NCI-H2029 treated with DMSO at 0.1 percent for 48 hours (cell line): ENCODE measurements at places on chromosomes 12 and 14.
A peak's percentile ranks its signal among the peaks of the same experiment; 100 is the strongest.

DNA sequence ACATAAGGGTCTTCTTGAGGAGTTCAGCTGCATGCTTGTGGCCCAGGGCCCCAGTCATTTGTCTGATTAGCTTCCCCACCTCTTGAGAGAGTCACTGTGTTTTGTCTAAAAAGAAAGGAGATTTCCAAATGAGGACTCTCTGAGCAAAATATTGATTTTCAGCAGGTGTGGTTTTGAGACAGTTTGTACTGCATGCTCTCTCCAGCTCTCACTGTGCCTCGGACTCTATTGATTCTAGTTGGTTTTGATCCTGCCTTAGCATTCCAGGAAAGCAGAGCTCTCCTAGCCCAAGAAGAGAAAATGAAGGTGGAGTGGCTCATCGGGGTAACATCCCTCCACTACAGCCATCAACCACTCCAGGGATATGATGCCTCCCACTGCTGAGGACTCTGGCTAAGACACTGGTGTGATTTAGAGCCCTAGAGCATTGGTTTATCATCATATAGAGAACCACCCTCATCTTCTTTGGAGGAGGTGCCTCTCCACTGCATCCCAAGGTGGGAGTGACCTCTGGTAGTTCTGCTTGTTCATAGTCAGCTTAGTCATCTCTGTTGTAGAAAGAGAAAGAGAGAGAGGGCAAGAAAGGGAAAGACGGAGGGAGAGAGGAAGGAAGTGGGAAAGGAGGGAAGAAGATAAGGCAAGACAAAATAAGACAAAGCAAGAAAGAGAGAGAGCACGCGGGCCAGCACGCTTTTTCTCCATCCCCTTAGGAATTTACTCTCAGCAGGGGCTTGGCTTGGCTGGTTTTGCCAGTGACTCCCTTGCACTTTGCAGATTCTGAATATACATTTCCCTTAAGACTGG, 365.6 kb downstream of the DPF3 start:
- no peak for DNase-seq

- DNase-seq = no peak
Measured at GRCh38 chr12:121217063-121217462, 7.1 kb downstream of the P2RX4 start.

GRCh38 chr12:128583453-128583852, 240.3 kb downstream of the SLC15A4 start:
- no peak for DNase-seq

DNA sequence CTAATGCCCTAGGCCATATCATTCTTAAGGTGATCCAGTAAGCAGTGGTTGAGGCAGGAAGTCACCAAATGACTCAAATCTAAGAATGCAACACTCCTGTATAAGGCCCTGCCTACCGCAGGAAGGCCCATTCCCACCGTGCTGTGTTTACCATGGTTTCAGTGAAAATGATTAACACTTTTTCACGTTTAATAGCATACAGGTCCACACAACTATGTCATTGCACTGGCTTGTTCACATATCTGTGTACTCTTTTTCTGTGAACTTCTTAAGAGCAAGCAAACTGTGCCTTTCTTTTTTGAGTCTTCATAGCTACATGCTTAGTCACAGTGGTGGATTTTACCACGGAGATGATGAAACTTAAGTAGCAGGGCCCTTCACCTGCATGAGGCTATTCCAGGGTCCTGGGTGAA, 214.9 kb downstream of the CNTN1 start:
- no peak for DNase-seq

DNA sequence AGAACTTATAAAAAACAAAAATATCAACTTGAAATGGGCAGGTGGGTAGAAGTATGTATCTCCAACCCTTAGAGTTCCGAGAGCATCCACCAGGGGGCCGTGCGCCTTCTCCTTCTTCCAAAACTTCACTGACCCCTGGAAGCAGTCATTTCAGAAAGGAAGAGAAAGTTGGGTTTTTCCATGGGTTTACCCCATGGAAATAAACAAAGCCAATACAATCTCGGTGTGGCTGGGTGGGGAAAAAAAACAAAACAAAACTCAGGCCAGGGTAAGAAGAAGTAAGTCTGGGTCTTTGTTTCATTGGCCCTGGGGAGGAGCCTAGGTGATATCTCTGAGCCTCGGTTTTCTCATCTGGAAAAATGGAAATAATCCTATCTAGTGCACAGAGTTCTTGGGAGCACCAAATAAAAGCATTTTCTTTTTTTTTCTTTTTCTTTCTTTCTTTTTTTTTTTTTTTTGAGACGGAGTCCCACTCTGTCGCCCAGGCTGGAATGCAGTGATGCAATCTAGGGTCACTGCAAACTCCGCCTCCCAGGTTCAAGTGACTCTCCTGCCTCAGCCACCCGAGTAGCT, 33.6 kb upstream of the HNF1A start:
- DNase-seq = peak; percentile 14

GRCh38 chr14:38121320-38122020, 86.2 kb upstream of the SSTR1 start:
- no peak for DNase-seq

DNA sequence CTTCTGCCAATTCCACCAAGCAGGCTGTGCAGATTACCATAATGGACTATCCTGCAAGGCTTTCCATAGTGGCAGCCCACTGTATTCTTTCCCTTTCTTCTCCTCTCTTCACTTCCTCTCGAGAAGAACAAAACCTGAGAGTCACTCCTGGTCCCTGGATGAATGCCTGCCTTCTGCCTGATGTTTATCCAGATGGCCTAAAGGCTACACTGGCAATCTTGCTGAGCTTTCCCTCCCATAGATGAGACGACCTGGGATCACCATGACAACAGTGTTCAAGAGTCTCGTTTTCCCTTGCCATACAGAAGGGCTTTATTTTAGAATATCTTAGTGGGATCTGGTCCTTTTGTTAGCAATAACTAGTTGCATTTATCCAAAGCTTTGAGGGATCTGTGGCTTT, 142.3 kb downstream of the RTN1 start:
- DNase-seq = no peak

GRCh38 chr14:61287196-61287595, 6.1 kb upstream of the TMEM30B start:
- no peak for DNase-seq

- no peak for DNase-seq
Measured at GRCh38 chr12:26460361-26460760, 265.0 kb downstream of the SSPN start.

GRCh38 chr12:531951-532585, 72.3 kb downstream of the B4GALNT3 start:
- no peak for DNase-seq

DNA sequence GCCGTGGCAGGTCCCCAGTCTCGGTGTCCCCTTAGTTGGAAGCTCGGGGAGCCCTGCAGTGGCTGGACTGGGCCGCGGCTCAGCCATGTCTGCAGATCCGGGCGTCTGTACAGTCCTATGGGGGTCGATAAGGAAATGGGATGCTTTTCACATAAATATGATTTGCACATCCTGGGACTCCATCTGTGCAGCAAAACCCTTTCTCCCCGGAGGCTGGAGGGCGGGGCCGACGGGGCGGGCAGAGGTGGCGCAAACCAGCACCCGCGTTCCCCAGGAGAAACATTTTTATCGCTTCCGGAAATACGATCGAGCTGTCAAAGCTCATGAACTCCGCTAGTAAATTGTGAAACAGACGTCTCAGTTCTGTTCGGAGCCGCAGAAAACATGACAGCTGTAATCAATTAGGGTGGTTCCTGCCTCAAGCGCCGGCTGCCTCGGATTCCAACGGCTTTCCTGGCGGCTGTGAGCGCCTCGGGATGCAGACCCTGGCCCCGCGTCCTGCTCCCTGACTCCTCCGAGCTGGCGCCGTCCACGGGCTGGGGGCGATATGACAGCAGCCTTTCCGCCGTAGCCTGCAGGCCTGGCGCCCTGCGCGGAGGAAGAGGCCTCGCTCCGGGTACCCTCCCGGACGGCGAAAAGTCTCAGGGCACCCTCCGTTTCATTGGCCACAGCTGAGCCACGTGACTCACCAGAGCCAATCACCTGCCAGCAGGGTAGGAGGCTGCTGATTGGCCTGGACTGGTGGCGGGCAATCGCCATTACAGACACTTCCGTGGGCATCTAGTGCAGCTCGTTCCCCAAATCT, 23.0 kb downstream of the DIO3 start:
- no peak for DNase-seq

DNA sequence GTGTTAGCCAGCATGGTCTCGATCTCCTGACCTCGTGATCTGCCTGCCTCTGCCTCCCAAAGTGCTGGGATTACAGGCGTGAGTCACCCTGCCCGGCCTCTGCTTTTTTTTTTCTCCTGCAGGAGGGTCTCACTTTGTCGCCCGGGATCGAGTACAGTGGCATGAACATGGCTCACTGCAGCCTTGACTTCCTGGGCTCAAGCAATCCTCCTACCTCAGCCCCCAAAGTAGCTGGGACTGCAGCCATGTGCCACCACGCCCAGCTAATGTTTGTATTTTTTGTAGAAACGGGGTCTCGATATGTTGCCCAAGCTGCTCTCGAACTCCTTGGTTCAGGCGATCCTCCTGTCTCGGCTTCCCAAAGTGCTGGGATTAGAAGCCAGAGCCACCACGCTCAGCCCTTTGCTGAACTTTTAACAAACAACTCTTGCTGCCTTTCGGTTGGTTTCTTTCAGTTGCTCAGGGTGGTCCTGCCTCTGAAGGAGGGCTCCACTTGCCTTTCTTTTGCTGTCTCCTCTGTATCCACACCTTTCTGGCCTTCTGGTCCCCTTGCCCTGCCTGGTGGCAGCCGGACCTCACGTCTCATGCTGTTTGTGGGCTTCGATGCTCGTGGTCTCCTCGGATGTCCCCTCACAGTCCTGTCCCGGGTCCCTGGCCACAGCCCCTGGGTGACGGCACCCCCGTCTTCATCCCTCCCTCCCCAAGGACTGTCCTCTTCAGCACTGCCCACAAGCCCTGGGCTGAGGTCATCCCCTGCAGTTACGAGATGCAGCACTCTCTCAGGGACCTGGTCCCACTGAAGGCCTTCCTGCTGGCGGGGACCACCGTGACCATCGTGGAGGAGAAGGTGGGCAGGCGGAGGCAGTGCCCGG, 3.8 kb upstream of the B3GNT4 start:
- DNase-seq = no peak
